ENCODE measurements at places on chromosomes 11 and 22.
A peak's percentile ranks its signal among the peaks of the same experiment; 100 is the strongest.

DNA sequence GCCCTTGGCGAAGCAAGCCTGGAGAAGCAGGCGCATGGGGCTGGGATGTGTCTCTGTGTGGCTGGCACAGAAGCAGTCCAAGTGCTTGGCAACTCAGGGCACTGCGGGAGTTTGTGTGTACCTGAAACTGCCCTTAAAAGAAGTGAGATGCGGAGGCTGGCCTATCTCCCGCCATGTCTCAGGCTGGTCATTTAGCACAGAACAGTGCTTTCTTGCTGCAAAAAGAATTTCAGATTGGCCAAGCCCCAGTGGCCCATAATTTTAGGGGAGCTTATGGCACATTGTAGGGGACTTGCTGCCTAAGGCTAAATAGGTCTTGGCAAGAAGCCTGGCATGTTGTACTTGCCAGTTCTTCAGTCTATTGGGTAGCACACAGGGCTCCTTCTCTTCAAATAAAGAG is 16.4 kb downstream of the EHF start:
- no peak for DNase-seq

DNA sequence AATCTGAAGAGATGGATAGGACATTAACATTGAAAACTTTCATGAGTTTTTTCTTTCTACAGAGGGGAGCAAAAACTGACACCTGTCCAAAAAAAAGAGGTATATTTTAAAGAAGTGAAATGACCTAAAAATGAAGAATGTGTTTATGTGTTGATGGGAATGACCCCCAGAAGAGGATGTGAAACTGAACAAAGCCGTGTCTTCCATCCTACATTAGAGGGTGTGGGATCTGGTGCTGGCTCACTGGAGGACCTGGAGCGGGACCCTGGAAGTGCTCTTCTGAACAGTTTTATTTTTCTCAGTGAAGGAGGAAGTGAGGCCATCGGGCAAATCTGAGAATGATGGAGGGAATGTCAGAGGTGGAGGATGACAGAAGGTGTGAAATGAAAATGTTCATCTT is 470.1 kb downstream of the NTM start:
- DNase-seq, result no peak

GRCh38 chr11:80104191-80104590 is 663.4 kb upstream of the TENM4 start:
- no peak for DNase-seq

DNA sequence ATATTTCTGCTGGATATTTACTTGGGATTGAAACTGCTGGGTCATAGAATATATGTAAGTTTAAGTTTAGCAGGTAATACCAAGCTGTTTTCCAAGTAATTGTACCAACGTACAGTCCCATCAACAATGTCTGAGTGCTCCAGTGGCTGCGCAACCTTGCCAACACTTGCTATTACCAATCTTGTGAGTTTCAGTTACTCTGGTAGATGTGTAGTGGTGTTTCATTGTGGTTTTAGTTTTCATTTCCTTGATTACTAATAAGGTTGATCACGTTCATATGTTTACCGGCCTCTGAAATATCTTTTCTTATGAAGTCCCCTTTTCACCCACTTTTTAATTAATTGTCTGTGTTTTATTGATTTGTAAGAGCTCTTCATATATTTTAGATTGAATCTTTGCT is 370.6 kb upstream of the CADM1 start:
- DNase-seq, result no peak

DNA sequence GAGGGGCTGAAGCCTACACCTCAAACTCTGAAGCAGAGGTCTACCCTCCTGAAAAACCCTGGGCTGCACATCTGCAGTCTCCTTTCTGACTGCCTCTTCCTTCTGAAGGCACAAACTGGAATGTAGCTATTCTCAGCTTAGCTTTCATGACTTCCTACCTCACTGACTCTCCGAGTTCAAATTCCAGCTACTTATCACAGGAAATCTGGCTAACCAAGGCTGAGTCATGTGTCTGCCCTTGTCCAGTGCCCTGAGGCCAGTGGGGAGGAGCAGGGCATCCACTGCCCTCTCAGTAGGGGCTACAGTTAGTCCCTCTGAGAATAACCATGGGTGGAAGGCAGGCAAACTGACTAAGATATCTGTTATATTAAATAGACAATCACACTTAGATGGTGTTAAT is 29.2 kb downstream of the PDGFD start:
- DNase-seq, result no peak

GRCh38 chr11:114036147-114036811 is 23.2 kb upstream of the ZBTB16 start:
- DNase-seq, result peak; percentile 75

DNA sequence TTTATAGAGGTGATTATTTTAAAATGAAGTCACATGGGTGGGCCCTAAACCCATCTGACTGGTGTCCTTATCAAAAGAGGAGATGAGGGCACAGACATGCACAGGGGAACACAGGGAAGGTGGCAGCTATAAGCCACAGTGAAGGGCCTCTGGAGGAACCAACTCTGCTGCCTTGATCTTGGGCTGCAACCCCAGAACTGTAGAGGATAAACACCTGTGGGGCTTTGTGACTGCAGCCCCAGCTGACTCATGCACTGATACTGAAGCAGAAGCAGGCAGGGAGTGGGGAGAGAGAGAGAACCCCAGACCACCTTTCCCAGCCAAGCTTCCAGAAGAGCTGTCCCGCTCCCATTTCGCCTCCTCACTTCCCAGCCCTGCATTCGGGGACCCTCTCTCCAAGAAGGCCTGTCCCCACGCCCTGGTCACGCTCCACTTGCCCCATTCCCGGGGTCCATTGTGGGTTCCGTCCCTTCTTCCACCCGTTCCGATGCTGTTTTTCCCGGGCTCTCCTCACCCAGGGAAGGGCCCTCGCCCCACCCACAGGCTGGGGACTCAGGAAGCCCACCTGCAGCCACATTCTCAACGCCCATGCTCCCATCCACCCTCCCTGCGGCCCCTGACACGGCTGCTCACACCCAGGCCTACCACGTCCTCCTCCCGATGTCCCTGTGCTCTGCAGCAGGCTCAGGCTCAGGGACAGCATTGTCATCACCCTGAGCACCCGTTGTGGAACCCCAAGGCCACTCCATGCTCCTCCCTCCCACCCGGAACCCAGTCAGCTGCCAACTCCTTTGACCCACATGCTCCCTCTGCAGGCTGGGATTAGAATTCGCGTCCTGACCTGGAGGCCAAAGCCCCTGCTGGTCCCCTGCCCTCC is 90.8 kb upstream of the SHANK2 start:
- DNase-seq, result no peak

- no peak for DNase-seq
Measured at GRCh38 chr22:39946503-39947219, 13.5 kb upstream of the TMA7B start.

GRCh38 chr11:120139316-120140069 is 1.6 kb upstream of the TRIM29 start:
- DNase-seq, result peak; percentile 10

DNA sequence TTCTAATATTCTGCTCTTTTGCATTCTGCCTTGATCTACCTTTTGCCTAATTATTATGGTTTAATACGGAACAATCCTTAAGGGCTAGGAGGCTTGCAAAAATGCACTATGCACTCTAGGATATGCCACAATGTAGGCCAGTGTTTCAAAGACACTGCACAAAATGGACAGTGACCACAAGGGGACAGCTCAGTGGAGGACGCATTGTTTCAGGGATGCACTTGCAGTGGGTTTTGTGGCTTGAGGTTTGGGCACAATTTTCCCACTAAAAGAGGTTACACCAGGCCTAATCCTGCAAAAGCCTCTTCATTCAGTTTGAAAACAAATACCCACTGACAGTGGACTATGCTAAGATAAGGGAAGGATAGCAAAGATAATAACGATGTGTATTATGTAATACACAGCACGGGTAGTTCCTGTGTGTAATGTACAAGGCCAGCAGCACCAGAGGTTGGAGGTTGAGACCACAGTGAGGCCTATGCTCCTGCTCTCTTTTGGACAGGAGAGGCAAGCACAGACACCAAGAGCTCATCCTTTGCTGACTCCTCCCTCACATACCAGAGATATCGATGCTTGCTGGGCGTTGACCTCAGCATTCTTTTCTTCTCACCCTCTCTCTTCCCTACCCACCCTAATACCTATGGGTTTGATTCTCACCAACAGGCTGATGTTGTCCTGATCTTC is 12.7 kb downstream of the MAP6 start:
- DNase-seq, result no peak

DNA sequence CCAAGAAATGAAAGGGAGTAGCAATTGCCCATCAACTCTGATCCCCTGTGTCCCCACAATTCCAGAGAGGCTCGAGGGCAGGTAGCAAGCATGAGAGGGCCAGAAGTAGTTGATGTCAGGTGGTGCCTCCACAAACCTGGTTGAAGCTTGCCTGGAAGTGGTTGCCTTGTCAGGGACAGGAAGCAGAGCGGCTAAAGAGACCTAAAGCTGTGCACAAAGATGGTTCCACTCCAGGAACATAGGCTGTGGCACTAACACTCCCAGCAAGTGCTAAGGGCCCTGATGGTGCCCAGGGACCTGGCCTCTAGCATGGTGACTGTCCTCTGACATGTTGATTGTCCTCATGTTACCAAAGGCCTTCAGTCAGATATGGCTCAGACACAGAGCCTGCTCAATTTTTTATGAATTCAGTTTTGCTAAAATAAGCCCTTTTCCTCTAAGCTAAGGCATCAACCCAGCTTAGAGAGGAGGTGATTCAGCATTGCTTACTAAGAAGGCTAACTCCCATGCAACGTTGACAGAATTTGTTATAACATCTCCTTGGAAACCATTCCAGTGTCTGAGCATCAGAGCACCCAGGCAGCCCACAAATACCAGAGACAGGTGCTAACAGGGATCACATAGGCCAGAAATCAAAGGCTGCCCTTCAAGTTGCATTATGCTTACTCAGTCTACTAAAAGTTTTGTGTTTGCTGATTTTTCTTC is 196.3 kb upstream of the ARHGAP20 start:
- DNase-seq, result peak; percentile 37

GRCh38 chr11:101436511-101437142 is 147.2 kb downstream of the TRPC6 start:
- DNase-seq, result peak; percentile 47

DNA sequence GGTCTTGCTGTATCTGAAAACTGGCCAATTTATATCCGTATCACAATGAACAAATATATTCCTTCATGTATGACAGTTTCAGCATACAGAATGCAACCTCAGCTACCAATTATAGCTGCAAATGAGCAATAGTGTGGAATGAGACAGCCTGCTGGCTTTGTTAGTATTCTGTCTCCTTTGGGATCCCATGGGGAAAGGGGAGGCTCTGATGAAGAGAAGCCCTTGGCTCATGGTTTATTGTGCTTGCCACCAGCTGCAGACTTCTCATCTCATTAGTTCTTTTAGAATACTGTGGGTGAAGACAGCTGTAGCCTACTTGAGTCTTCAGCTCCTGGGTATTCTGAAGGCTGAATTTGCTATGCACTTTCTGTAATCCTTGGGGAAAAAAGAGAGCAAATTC is 42.4 kb downstream of the PITPNB start:
- peak; percentile 75 for DNase-seq

GRCh38 chr11:117950301-117950700 is 21.1 kb upstream of the TMPRSS13 start:
- no peak for DNase-seq

GRCh38 chr11:86999859-87000753 is 37.6 kb upstream of the TMEM135 start:
- DNase-seq, result no peak

DNA sequence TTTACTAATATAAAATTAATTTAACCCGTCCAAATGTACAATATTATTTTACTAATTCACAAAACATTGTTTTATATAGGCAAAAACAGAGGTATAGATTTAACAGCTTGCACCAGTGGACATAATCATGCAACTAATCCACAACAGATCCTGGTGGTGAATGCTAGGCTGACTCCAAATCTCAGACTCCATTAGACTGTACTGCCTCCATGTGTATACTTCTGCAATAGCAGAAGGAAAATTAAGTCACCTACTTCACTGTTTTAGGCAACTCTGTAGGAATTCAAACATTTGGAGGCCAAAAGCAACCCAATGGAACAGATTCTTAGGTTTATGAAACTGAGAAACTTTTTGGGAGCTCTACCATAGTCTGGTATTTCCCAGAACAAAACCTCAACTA is 30.0 kb upstream of the RAB39A start:
- DNase-seq, result peak; percentile 69

DNA sequence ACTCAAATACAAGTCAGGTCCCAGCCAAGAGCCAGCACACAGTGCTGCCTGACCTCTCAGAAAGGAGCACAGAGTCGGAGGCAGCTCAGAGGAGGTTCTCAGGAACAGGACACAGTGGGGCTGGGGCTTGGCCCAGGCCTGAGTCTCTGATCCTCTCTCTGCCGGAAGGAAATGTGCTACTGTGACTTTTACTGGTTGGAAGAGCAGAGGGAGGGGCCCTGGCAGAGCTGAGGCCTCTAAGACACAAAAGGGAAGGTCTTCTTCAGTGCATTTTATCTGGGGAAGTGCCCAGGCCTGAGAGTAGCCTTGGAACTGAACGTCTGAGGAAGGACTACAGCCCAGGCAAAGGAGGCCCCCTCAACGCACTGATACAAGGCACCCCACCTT is 16.2 kb upstream of the CASTOR1 start:
- DNase-seq, result no peak

DNA sequence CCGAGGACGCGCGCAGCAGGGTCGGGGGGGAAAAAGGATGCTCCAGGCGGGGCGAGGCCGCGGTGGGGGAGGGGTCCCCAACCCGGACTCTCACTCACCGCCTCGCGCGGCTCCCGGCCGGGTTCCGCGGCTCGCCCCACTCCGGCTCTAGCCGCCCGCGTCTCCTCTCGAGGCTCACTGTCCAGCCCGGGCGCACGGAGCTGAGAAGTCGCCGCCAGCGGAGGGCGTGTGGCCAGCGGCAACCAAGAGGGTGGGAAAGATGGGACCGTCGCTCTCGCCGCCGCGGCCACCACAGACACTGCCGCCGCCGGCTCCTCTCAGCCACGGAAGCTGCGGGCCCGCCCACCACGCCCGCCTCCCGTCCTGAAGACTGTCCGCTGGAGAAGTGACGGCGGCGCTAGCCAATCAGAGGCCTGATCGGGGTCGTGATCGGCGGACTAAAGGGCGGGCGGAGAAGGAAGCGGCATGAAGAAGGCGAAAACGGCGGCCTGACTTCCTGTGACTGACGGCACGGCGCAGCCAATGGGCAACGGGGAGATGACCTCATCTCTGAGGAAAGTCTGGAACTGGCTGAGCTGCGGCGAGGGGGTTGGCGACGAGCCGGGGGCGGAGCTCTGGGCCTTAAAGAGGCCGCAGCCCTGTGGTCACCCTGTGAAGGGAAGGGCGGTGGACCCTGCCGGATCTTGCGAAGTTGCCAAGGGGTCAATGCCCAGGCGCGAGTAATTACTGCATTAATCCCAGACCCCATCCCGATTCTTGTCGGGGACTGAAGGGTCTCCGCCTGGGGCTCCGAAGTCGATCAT is at the start of gene MRTFA:
Gene MRTFA (minus strand): TSS at position 340 of the 803 bp plus-strand sequence.
- DNase-seq, result peak; percentile 97

- DNase-seq, result no peak
Measured at GRCh38 chr11:1694846-1695547, 2.0 kb upstream of the KRTAP5-6 start.

- DNase-seq, result no peak
Measured at GRCh38 chr11:12569499-12570425, 104.5 kb upstream of the TEAD1 start.

- no peak for DNase-seq
Measured at GRCh38 chr11:118939404-118939915, 13.7 kb upstream of the BCL9L start.
